ENCODE measurements at places on chromosomes 6 and 20. TPM values are rescaled to one million over a fixed set of nuclear protein-coding genes. Genes with fewer than 3 reads are reported as not detected.

The KIAA0408 gene
- total RNA-seq, result 5.0 TPM

GRCh38 chr6:21164768-21165326 lies 428.7 kb upstream of the SOX4 start:
- H3K4me3 ChIP-seq, result no peak overlapping the region
- H3K27me3 ChIP-seq, result no peaks in the 10 kb centered on the region
- DNase-seq, result no peak
- H3K27ac ChIP-seq, result no peak overlapping the region

The OR2J3 gene
- total RNA-seq, result 0.13 TPM

- peaks cover 8% of the 10 kb centered on the region for H3K4me1 ChIP-seq
- H3K4me3 ChIP-seq, result peak overlapping the region; percentile 83
- peak overlapping the region; percentile 93 for H3K27ac ChIP-seq
- H3K36me3 ChIP-seq, result no peaks in the 10 kb centered on the region
- DNase-seq, result no peak
Observed at GRCh38 chr6:18264923-18265377, 620 bp upstream of the DEK start.

DNA sequence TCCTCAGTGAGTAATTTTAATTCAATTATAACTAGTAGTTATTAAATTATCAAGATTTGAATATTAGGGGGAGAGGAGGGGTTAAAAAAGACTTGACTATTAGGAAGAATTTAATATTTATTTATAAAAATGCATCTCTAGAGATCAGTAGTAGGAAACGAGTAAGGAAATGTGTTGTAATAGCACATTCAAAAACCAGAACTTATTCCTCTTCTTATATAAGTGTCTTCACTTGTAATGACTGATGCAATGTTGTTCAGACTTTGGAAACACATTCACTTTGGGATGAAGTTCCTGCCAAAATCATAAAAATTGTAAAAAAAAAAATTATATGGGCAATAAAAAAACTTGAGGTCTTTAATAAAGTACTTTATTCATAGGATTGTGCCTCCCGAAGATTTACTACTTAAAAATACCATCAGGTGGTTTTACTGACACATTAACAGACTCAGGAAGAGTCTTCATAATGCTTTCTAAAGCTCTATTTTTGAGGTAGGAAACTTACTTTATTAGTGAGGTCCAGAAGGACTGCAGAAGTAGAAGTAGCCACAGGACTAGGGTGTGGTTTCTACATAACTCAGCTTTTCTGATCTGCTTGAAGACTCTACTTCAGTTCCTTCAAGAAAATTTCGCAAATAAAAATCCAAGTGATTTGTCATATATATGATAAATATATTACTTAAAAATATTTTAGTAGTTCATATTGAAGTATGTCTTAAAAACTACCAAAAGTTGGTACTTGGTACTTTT lies 59.8 kb downstream of the CCDC170 start:
- no peak for DNase-seq
- no peaks in the 10 kb centered on the region for H3K27me3 ChIP-seq
- H3K36me3 ChIP-seq, result no peaks in the 10 kb centered on the region
- H3K4me3 ChIP-seq, result no peak overlapping the region

The CD24 gene
- total RNA-seq, result 12.9 TPM

The RNF182 gene
- 3.9 TPM for total RNA-seq

DNA sequence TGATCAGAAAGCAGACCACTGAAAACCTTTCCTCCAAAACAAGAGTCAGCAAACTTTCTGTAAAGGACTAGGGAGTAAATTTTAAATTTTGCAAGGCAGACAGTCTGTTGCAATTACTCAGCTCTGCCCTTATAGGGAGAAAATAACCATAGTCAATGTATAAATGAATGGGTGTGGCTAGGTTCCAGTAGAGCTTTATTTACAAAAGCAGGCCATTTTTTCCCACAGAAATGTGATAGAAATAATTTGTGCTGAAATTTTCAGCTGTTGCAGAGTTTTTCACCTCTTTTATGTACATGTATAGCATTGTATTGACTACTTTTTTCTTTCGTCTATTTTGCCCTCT lies 7.7 kb downstream of the AMD1 start:
- no peak for DNase-seq
- H3K4me3 ChIP-seq, result no peak overlapping the region
- H3K4me1 ChIP-seq, result peaks cover 18% of the 10 kb centered on the region
- no peak overlapping the region for H3K27ac ChIP-seq

The APOM gene
- 4.2 TPM for total RNA-seq

GRCh38 chr6:114042267-114043016 lies 71.5 kb upstream of the HDAC2 start:
- no peak overlapping the region for H3K27ac ChIP-seq
- no peak overlapping the region for H3K4me3 ChIP-seq
- no peaks in the 10 kb centered on the region for H3K36me3 ChIP-seq
- no peak for DNase-seq

- peaks cover 14% of the 10 kb centered on the region for H3K4me1 ChIP-seq
- H3K4me3 ChIP-seq, result no peak overlapping the region
- H3K27me3 ChIP-seq, result no peaks in the 10 kb centered on the region
Observed at GRCh38 chr6:158815907-158816306, 3.3 kb downstream of the EZR start.

DNA sequence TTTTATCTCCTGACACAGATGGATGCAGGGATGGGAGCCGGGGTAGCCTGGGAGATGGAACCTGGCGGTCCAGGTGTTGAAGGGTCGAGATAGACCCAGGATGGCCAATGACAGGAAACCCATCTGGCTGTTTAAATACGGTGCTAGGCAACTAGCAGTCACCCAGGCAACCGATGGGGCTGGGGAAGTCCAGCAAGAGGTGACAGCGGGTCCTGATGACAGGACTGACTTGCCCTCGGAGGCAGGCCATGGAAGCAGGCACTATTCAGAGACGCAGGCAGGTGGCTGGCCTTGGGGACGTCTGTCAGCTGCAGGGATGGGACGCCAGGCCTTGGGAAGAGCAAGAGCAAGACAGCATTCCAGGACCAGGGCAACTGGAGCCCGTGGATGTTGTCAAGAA lies 135.4 kb upstream of the RALGAPA2 start:
- no peaks in the 10 kb centered on the region for H3K27me3 ChIP-seq
- no peak overlapping the region for H3K4me3 ChIP-seq
